PC-3 (cell line): ENCODE measurements at places on chromosomes 3 and 15. TPM values are rescaled to one million over a fixed set of nuclear protein-coding genes. Genes with fewer than 3 reads are reported as not detected.
A peak's percentile ranks its signal among the peaks of the same experiment; 100 is the strongest.

ZFYVE19 gene
- 32.3 and 39.6 TPM in 2 replicates for total RNA-seq

WWTR1 gene
- 74.4 and 79.7 TPM in 2 replicates for total RNA-seq

CELSR3 gene
- total RNA-seq, result 0.92 and 1.1 TPM in 2 replicates

SMCO1 gene
- not detected in 2 replicates for total RNA-seq

FAM107A gene
- 0.07 and 0.29 TPM in 2 replicates for total RNA-seq

DCLK3 gene
- not detected in 2 replicates for total RNA-seq

GRCh38 chr3:152298393-152299248 lies 29.9 kb downstream of the MBNL1 start:
- no peaks in the 10 kb centered on the region for H3K27me3 ChIP-seq
- H3K4me3 ChIP-seq, result peak overlapping the region; percentile 29; the same call in 1 of the 2 replicates
- H3K36me3 ChIP-seq, result peaks cover 22% of the 10 kb centered on the region
- H3K4me1 ChIP-seq, result peaks cover 39% of the 10 kb centered on the region
- DNase-seq, result peak; percentile 73

- peaks cover 9% of the 10 kb centered on the region for H3K4me1 ChIP-seq
- no peak for DNase-seq
- H3K27ac ChIP-seq, result no peak overlapping the region
- no peaks in the 10 kb centered on the region for H3K36me3 ChIP-seq
Measured at GRCh38 chr3:195570344-195570743, 13.4 kb downstream of the APOD start.

DNA sequence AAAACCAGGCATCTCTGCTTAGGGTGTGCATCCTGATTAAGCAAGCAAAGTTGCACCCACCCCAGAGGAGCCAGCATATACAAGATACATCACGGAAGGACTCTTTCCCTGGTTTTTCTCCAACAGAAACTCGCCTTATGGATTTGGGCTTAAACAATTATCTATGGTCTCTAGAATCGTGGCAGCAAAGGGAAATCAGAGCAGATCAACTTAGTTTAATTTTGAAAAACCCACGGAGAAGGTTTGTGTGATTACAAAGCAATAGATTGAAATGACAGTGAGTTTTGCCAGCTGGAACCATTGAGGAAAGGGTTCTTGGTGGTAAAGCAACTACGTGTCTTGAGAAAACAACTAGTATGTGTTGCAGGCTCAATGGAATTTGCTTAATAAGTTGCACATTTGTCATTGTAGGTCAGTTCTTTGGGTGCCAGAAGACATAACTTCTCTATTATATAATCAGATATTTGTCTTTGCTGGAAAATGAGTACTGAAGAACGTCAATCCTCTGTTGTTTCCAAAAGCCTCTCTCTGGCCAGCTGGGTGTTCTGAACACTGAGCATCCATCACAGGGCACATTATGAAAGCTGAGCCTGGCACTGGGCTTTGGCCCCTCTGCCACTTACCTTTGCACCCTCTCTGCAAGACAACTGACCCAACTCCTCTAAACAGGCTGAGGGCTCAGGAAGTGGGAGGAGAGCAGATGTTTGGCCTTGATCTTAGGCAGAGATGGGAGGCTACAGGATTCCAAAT lies 75.7 kb upstream of the FBN1 start:
- peaks cover 28% of the 10 kb centered on the region for H3K4me1 ChIP-seq
- H3K27me3 ChIP-seq, result no peaks in the 10 kb centered on the region
- DNase-seq, result no peak
- H3K27ac ChIP-seq, result peak overlapping the region; percentile 99

DNA sequence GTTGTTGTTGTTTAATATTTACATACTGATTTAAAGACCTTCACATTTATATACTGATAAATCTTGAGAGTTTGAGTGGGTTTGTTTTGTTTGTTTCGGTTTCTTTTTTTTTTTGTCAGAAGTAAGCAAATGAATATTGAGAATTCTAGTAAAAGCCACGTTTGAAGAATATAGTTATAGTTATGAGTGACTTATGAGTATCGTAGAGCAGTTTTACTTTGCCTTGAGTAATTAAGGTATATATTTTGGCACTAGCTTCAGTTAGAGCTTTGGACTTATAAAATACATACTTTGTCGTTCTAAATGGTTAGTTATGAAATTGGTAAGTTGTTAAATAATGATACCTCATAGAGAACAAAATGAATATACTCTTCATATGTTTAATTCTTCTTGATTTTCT lies 27.8 kb downstream of the ATP1B3 start:
- peaks cover 5% of the 10 kb centered on the region; the same call in 1 of the 2 replicates for H3K36me3 ChIP-seq
- DNase-seq, result no peak
- no peak overlapping the region for H3K4me3 ChIP-seq

GRCh38 chr3:18440066-18440722 lies 15.1 kb upstream of the SATB1 start:
- no peaks in the 10 kb centered on the region for H3K36me3 ChIP-seq
- H3K27ac ChIP-seq, result no peak overlapping the region
- DNase-seq, result peak; percentile 19
- H3K27me3 ChIP-seq, result peaks cover 19% of the 10 kb centered on the region

DNA sequence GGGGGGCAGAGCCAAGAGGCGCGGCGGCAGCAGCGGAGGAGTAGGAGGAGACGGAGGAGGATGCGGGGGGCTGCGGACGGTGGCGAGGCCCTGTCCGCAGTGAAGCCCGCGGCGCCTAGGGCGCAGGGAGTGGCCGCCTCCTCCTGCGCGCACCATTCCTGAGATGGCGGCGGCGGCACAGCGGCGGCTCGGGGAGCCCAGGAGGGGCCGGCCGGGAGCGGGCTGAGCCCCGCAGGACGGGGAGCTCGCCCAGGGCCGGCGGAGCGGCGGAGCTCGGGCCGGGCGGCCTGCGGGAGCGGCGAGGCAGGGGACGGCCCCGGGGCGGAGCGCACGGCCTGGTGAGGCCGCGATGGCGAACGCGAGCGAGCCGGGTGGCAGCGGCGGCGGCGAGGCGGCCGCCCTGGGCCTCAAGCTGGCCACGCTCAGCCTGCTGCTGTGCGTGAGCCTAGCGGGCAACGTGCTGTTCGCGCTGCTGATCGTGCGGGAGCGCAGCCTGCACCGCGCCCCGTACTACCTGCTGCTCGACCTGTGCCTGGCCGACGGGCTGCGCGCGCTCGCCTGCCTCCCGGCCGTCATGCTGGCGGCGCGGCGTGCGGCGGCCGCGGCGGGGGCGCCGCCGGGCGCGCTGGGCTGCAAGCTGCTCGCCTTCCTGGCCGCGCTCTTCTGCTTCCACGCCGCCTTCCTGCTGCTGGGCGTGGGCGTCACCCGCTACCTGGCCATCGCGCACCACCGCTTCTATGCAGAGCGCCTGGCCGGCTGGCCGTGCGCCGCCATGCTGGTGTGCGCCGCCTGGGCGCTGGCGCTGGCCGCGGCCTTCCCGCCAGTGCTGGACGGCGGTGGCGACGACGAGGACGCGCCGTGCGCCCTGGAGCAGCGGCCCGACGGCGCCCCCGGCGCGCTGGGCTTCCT lies at the start of gene GPR27:
Gene GPR27, plus strand, starts transcription at position 155 of the 909 bp plus-strand sequence. Its CDS starts 195 bp downstream, at position 350.
- no peaks in the 10 kb centered on the region for H3K36me3 ChIP-seq
- DNase-seq, result no peak
- no peak within 1 kb of the TSS for H3K27ac ChIP-seq
- no peak within 1 kb of the TSS for H3K4me3 ChIP-seq
- H3K4me1 ChIP-seq, result no peaks in the 10 kb centered on the region

- H3K4me3 ChIP-seq, result no peak overlapping the region
- H3K36me3 ChIP-seq, result no peaks in the 10 kb centered on the region
- no peak for DNase-seq
- H3K27ac ChIP-seq, result no peak overlapping the region
Measured at GRCh38 chr3:117102426-117102825, 392.8 kb downstream of the TUSC7 start.

- H3K27ac ChIP-seq, result peak overlapping the region; percentile 97
- H3K4me3 ChIP-seq, result no peak overlapping the region
- H3K36me3 ChIP-seq, result no peaks in the 10 kb centered on the region
- H3K27me3 ChIP-seq, result no peaks in the 10 kb centered on the region
- no peak for DNase-seq
Measured at GRCh38 chr15:100715571-100716455, 113.4 kb downstream of the ASB7 start.

GRCh38 chr3:65112751-65113300 lies 425.0 kb upstream of the ADAMTS9 start:
- H3K27me3 ChIP-seq, result no peaks in the 10 kb centered on the region
- no peaks in the 10 kb centered on the region for H3K36me3 ChIP-seq
- H3K27ac ChIP-seq, result no peak overlapping the region
- no peak for DNase-seq

DNA sequence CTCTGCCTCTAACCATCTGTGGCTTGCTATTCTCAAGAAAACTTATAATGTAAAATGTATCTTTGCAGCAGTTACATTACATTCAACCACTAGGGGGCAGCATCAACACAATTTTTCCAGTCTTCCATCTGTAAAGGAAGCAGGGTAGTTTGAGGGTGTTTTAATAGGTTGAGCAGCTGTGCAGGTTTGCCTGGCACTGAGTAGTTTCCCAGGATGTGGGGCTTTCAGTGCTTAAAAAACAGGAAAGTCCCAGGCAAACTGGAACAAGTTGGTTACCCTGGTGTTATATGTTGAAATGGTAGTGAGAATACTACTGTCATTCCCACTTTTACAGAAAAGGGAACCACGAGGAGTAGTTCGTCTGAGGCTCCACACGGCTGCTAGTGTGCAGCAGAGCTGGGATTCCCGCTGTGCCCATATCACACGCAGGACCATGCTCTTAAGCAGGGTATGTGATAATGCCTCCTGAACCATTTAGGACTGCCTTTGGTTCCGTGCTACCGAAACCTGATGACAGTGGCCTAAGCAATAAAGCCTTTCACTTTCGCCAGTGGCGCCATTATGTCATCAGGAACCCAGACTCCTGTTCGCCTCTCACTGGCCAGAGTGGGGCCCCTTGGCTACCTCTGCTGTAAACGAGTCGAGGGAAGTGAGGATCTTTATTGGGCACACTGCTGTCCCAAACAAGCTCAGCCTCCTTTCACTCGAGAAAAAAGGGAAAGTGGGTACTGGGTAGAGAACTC lies 64.7 kb upstream of the ZBTB38 start:
- no peak overlapping the region for H3K27ac ChIP-seq
- DNase-seq, result peak; percentile 82
- peaks cover 4% of the 10 kb centered on the region; the same call in 1 of the 2 replicates for H3K4me1 ChIP-seq
- H3K36me3 ChIP-seq, result no peaks in the 10 kb centered on the region
- H3K27me3 ChIP-seq, result no peaks in the 10 kb centered on the region

- peaks cover 4% of the 10 kb centered on the region for H3K4me1 ChIP-seq
- H3K27ac ChIP-seq, result no peak overlapping the region
- no peak for DNase-seq
- no peaks in the 10 kb centered on the region for H3K36me3 ChIP-seq
- H3K4me3 ChIP-seq, result no peak overlapping the region
Measured at GRCh38 chr3:149197669-149198068, 24.0 kb downstream of the CP start.

DNA sequence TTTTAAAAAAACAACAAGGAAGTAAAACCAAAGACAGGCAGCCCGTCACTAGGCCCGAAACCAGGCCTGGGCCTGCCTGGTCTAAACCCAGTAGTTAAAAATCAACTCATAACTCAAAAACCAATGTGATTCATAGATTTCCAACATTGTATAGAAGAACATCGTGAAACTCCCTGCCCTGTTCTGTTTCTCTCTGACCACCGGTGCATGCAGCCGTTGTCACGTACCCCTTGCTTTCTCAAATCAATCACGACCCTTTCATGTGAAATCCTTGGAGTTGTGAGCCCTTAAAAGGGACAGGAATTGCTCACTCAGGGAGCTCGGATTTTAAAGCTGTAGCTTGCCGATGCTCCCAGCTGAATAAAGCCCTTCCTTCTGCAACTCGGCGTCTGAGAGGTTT lies 89.5 kb downstream of the DCLK3 start:
- DNase-seq, result no peak
- no peaks in the 10 kb centered on the region for H3K27me3 ChIP-seq
- peaks cover 22% of the 10 kb centered on the region for H3K4me1 ChIP-seq
- no peaks in the 10 kb centered on the region for H3K36me3 ChIP-seq
- no peak overlapping the region for H3K4me3 ChIP-seq

DNA sequence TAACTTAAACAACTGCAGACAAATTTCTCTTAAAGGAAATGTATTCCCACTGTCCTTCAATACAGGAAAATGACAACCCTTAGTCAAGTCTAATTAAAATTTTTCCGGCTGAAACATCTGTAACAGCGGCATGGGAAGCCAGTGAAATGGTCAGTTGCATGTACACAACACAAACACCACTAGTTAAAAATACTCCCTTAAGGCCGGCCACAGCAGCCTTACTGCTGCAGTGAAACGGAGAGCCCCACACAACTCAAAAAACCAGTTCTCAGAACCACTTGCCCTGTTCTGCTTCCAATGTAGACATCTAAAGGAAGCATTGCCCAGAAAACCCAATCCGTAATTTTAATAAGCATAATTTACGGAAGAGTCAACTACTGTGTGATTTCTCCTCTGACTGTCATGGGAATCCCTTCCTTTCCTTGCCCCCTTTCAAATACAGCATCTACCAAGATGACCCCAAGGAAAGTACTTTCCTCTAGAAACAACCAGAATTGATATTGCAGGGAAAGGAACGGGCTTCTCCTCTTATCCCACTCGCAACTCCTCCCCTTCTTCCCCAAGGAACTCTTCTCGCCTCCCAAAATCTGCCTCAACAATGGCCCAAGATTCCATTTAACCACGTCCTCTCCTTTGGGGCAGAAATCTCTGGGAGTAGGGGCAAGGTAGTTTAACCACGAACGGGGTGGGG lies 1.6 kb downstream of the FBN1 start:
- H3K27me3 ChIP-seq, result no peaks in the 10 kb centered on the region
- H3K4me1 ChIP-seq, result peaks cover 17% of the 10 kb centered on the region
- H3K36me3 ChIP-seq, result no peaks in the 10 kb centered on the region

DNA sequence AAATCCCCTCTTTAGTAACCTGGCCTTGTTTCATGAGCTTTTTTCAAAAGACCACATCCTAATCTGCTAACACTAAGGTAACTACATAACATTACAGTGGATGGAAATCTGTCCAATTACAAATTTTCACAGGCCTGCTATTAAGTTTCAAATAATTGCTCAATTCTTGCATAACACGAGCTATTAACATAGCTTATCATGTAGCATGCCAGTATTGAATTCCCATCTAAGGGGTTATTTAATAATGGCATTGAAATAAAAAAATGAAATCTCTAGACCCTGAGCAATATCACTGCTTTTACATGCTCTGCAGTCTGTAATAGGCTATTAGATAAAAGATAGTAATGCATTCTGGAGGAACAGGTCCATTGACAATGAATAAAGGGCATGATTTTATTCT lies 748.3 kb upstream of the NECTIN3 start:
- no peaks in the 10 kb centered on the region for H3K36me3 ChIP-seq
- no peaks in the 10 kb centered on the region for H3K27me3 ChIP-seq
- H3K4me1 ChIP-seq, result peaks cover 3% of the 10 kb centered on the region
- H3K27ac ChIP-seq, result no peak overlapping the region

GRCh38 chr15:79136434-79137046 lies 46.0 kb upstream of the RASGRF1 start:
- no peaks in the 10 kb centered on the region for H3K4me1 ChIP-seq
- DNase-seq, result no peak
- no peak overlapping the region for H3K4me3 ChIP-seq
- no peaks in the 10 kb centered on the region for H3K36me3 ChIP-seq
- no peak overlapping the region for H3K27ac ChIP-seq

DNA sequence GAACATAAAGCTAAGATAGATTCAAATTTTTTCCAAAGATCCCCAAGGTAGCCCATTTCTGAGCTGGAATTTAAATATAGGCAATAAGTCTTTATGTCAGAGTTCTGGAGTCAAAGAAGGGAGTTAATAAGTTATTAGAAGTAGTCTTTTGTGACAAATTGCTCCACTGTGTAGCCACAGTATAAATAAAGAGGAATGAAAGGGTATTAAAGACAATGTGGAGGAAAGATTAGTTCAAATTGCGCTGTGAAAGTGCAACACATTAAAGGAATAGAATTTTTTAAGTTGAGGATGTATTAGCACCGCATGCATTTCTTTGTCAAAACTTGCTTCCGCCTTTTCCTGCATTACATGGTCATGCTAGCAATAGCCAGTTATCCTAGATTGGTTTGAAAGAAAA lies 666.6 kb upstream of the CCDC54 start:
- H3K27ac ChIP-seq, result no peak overlapping the region
- H3K4me1 ChIP-seq, result no peaks in the 10 kb centered on the region
- no peak for DNase-seq
